ENCODE measurements at places on chromosomes 6 and 20.

- DNase-seq: no peak
Observed at GRCh38 chr20:49447946-49448809, 34.3 kb downstream of the KCNB1 start.

GRCh38 chr6:25640446-25640845 lies 11.6 kb upstream of the SCGN start:
- DNase-seq: no peak

GRCh38 chr20:37219751-37220668 lies 40.7 kb upstream of the MROH8 start:
- DNase-seq: no peak

DNA sequence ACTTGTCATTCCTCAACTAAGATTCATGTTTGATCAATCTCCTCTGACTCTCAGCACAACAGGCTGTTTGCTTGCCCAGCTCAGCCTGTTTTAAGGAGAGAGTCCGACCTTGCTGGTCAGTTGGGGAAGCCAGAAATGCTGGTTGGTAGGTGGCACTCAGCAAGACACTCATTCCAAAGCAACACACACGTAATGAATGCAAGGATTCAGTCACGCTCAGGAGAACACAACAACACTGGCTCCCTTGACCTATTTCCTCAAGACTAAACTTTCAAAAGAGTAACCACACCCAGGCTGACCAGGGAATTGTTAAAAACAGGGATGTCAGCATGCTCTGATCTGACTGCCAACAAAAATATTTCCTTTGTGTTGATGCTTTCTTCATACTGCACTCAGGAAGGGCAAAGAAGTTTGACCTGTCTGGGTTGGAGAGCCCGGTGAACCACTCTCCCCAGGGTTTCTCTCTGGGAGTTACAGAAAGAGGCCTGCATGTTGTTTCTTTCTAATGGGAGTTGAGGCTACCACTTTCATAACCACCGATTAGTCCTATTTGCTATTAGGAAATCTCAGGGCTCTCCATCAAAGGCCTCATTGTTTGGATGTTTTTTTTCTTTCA lies 25.6 kb upstream of the PREP start:
- no peak for DNase-seq

- DNase-seq: no peak
Observed at GRCh38 chr20:51528263-51529027, 14.1 kb downstream of the NFATC2 start.

- DNase-seq: no peak
Observed at GRCh38 chr6:91539456-91539855, 952.6 kb upstream of the MAP3K7 start.

GRCh38 chr6:33508935-33509926 lies 54.9 kb downstream of the ZBTB9 start:
- DNase-seq: no peak

- no peak for DNase-seq
Observed at GRCh38 chr6:16737925-16738324, 23.3 kb downstream of the ATXN1 start.

DNA sequence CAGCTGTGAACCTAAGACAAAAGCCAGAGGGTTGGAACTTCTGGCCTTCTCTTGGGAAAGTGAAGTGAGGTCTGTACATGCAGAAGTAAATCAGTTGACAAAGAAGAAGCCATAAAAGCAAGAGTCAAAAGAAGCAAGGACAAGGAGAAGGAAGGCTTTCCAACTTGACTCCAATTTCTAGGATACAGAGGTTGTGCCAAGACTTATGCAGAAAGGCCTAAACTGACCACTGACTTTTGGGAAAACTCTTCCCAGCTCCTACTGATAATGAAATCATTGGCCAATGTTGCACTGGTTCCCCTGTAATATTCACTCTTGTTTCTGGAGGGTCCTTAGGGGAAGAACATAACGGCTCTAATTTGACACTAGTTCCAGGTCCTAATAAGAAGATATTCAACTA lies 29.3 kb upstream of the NT5E start:
- no peak for DNase-seq

- peak; percentile 50 for DNase-seq
Observed at GRCh38 chr6:152176268-152176667, 368.8 kb downstream of the ESR1 start.

GRCh38 chr6:104126315-104127005 lies 733.3 kb downstream of the HACE1 start:
- DNase-seq: no peak

DNA sequence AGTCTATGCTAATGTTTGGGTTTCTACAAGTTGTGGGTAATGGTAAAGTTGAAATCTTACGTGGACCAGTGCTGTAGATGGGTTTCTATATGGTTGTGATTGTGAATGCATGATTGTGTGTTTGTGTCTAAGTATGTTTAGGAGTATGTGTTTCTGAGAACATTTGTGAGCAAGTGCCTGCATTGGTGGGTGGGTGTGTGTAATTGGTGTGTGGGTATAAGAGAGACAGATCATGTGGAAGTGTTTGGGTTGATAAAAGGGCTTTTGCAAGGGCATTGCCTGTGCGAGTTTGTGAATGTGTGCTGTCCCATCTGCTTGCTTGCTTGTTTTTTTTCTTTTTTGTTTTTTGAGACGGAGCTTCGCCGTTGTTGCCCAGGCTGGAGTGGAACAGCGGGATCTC lies 25.8 kb upstream of the ID1 start:
- DNase-seq: no peak

- no peak for DNase-seq
Observed at GRCh38 chr20:48621376-48622078, 206.3 kb downstream of the PREX1 start.

- no peak for DNase-seq
Observed at GRCh38 chr6:117229870-117230269, 35.5 kb upstream of the VGLL2 start.

DNA sequence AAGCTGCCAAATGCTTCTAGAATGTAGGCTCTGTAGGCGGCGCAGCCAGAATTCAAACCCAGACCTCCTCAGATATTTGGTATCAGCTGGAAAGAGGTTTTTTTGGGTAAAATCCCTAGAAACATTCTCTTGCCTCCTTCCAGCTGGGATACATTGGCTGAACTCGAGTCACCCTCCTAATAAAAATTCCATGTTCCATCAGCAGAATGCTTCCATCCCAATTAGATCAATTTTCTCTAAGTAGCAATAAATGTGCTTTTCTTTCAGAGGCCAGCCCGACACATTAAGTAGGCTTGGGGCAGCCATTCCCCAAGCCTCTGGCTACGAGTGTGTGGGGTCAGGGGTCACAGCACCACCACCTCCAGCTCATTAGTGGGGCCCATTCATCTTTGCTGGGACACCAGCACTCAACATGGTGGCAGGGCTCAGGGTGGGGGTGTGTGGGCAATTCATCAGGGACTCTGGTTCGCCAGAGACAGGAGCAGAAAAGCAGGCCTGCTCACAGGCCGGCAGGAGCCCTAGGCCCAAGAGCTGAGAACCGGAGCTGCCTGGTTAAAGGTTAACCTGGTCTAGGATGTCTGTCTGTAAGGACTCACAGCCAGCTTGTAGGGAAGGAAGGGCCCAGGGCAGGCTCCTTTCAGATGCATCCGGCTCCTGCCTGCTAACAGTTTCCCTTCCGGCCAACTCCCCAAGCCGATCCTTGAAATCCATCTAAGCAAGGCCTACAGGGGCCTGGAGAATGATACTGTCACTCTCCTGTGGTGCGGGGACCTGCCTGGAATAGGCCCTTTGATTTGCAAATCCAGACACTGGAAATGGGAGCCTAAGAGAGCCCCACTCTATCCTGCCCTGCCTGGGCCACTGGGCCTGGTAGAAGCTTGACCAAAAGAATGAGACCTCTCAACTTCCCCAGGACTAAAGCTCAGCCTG lies 159.1 kb upstream of the TOP1 start:
- no peak for DNase-seq

GRCh38 chr6:5990786-5991185 lies 15.9 kb downstream of the NRN1 start:
- DNase-seq: no peak

- no peak for DNase-seq
Observed at GRCh38 chr20:41998539-41999341, 380.6 kb upstream of the CHD6 start.

GRCh38 chr20:59829054-59829785 lies 104.2 kb downstream of the SYCP2 start:
- DNase-seq: peak; percentile 27

- peak; percentile 78 for DNase-seq
Observed at GRCh38 chr6:150877928-150878327, 12.4 kb downstream of the MTHFD1L start.

DNA sequence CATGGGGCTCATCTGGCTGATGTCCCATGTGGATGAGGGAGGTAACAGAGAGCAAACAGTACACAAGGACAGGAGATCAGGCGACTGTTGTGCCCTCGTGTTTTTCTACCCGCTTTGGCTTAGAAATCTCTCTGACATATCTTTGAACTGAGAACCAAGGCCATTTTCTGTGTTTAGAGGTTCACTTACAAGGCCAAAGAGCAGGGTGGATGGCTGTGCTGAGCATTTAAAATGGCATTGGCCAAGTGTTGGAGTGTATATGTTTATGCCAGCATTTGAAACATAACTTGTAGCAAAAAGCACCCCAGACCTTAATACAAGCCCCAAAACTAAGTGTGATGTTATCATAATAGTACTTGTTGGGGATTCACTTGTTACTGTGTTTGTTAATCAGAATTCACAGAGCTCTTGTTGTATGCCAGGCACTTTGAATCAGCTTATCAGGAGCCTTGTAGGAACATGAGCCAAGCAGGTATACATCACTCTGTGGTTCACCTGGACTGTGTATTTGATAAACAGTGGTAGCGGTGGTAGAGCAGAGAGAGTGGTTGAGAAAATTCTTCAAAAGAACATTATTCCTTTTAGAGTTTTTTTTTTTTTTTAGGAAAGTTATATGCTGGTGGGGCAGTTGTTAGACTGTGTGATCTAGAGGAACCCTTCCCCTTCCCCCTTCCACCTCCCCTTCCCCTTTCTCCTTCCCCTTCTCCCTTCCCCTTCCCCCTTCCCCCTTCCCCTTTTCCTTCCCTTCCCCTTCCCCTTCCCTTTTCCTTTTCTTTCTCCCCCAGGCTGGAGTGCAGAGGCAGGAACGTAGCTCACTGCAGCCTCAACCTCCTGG lies 71.3 kb downstream of the ATRN start:
- DNase-seq: peak; percentile 76

Measured in left lobe of liver (tissue), 2 donors.